ENCODE measurements at places on chromosomes 2 and 18.

DNA sequence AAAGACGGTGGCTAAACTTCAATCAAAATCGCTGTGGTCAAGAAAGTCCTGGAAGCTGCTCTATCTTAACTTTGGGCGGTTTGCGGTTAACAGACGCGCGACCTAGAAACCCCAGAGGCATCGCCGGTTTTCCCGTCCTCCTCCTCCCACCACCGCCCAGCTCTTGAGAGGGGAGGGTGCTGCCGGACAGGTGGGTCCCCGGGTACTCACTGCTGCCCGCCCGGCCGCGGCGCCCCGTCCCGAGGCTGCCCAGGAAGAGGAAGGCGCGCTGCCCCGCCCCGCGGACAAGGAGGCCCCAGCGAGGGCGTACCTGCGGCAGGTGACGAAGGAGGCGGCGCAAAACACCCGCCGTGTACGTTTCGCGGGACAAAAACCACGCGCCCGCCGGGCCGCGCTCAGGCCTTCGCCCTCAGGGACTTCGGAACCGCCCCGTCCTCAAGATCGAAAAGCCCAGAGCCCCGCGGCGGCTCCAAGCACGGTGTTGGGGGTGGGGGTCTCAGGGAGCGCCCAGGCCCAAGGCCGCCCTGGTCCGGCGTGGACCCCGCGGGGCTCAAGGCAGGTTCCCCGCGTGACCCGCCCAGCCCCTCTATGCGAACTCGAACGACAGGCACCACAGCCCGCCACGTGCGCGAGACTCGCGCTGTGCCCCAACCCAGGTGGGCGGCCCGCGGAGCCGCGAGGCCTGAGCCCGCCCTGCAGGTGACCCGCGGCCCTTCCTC, at the start of gene SH3YL1:
SH3YL1 (minus strand) TSS at position 259 of the 719 bp plus-strand sequence; CDS start at position 211, 48 bp downstream.
- DNase-seq, result no peak

DNA sequence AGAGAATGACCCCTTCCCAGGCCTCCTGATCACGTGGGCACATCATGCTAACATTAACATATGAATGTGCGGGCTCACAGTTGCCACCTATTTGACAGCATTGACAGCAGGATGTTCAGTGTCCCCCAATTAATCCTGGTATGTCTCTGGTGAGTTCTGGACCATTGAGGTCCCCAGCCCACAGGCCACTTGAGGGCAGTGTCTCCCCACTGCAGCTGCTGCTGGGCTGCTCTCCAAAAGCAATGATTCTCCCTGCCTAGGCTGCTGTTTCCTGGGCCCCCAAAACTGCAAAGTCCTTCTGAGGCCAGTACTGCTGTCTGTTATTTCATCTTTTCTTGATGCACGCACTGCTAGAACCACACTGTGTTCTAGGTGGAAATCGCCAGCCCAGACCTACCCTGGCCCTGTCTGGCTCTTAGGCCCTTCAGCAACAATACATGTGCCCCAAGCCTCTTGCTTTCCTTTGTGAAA, 52.7 kb upstream of the MAPK4 start:
- peak; percentile 15 for DNase-seq

GRCh38 chr2:43123981-43124686, 102.3 kb downstream of the ZFP36L2 start:
- DNase-seq, result no peak

- no peak for DNase-seq
Observed at GRCh38 chr2:31893094-31893493, 117.7 kb downstream of the MEMO1 start.

Measured in M059J (cell line).